ENCODE measurements at places on chromosomes 16 and 17.

DNA sequence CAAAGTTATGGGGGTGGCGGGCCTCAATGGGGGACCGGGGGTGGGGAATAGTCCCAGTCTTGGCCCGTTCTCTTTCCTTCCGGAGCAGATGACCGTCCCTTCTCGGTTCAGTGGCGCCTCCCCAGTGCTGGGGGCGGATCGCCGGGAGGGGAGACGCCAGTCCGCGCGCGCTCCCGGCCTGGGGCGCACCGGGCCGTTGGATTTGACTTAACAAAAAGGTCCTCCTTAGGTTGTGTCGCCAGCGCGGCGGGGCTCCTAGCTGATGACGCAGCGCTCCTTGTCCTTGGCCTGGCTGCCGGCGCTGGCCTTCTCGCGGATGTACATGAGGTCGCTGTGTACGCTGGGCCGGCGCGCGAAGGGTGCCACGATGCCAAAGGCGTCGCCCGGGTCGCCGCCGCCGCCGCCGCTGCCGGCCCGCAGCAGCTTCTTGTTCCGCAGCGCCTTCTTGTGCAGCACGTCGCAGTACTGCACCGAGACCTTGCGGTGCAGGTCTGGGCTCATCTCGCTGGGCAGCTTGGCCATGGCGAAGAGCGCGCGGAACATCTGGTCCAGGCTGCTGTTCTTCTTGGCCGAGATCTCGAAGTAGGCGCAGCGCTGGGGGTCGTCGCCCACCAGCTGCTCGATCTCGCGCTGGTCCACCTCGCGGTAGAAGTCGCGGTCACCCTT lies 1.2 kb downstream of the RASD1 start:
- no peak for DNase-seq
- H3K27me3 ChIP-seq: peaks cover 45% of the 10 kb centered on the region

DNA sequence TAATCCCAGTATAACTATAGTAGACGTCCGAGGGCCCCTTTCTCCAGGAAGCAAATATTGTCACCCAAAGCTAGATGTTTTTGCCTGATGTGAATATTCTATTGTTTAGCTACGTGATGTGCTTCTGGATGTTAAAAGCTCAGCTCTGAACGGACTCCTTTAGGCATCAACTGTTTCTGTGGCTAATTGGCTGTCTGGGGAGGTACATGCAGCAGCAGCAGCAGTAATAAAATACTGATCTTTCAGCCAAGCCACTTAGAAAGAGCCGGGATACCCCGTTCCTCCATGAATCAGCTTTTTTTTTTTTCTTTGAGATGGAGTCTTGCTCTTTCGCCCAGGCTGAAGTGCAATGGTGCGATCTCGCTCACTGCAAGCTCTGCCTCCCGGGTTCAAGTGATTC lies 43.0 kb downstream of the TRARG1 start:
- no peaks in the 10 kb centered on the region for H3K36me3 ChIP-seq
- H3K4me1 ChIP-seq: no peaks in the 10 kb centered on the region
- H3K27ac ChIP-seq: no peak overlapping the region
- no peak overlapping the region for H3K4me3 ChIP-seq

DNA sequence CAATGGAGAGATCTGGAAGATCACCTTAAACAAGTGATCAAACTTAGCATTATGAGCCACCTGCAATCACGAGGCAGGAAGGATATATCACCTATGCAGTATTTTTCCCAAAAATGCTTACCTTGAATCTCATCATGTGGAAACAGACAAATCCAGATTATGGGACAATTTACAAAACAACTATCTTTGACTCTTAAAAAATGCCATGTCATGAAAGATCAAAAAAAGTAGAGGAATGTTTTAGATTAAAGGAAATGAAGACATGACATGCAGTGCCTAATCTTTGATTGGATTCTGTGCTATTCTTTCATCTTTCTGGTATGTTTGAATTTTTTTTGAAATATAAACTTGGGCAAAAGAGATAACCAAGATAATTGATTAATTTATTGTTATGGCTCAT lies 95.9 kb downstream of the KPNA2 start:
- no peak for DNase-seq
- H3K36me3 ChIP-seq: peaks cover 28% of the 10 kb centered on the region
- H3K27me3 ChIP-seq: no peaks in the 10 kb centered on the region
- H3K4me3 ChIP-seq: no peak overlapping the region

DNA sequence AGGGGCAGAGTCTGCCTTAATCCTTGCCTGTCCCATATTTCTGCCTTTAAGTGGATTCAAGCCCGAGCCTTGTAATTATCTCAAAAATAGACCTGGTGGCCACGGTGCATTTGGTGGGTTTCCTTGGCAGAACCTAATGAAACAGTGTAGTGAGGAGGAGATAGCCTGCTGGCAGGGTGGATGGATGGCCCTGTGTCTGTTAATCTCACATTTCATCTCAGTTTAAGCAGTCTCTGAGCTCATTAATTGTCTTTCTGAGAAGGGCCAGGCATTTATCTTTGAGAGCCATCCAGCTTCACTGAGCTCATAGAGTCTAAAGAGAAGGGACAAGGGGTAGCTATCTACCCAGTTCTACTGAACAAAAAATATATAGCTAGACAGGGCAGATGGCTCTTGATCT lies 364.0 kb upstream of the EEF2KMT start:
- no peak for DNase-seq
- no peak overlapping the region for H3K4me3 ChIP-seq
- no peak overlapping the region for H3K27ac ChIP-seq
- H3K27me3 ChIP-seq: no peaks in the 10 kb centered on the region
- no peaks in the 10 kb centered on the region for H3K36me3 ChIP-seq

DNA sequence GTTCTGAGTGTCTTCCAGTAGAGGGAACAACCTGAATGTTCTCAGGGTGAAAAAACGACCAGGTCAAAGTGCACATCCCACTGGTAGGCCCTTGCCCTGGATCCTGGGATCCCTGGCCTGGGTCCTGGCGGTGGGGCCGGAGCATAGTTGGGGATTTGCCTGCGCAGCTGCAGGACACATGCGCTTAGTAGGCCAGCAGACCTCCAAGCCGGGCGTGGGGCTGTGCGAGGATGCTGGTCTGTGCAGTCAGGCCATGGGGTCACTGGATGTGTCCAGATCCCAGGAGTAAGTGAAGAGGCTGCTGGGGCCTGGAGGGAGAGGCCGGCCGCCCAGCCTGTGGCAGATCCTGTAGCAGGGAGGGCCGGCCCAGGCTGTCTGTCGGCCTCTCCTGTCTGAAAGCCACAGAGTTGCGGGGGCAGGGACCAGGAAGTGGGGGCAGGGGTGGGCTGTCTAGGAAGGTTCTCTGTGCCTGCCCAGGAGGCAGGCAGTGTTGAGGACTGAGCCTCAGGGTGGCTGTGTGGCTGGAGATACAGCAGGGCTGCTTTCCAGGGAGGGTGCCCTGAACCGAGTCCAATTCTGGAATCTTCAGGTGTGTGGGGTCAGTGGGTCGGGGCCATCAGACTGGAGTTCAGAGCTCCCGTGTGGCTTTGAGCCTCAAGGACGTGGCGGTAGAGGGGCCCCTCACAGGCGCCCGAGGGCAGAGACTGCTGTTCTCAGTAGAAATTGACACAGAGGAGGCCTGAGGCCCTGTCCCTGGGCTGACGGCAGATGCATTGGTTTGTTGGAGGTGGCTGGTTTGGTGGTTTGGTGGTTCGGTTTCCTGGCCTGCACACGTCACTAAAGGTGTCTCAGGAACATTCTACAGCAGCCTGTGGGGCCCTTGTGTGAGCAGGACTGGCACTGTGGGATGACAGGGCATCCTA lies 17.2 kb upstream of the NUDT16L1 start:
- H3K36me3 ChIP-seq: peaks cover 39% of the 10 kb centered on the region
- H3K4me1 ChIP-seq: peaks cover 37% of the 10 kb centered on the region
- H3K27ac ChIP-seq: peak overlapping the region; percentile 89
- no peaks in the 10 kb centered on the region for H3K27me3 ChIP-seq

- H3K27ac ChIP-seq: no peak overlapping the region
- no peaks in the 10 kb centered on the region for H3K36me3 ChIP-seq
- DNase-seq: no peak
These were observed 207.6 kb downstream of the RAB11FIP4 start for GRCh38 chr17:31598921-31599571.

GRCh38 chr16:70575376-70575775 lies 51.8 kb downstream of the SF3B3 start:
- H3K36me3 ChIP-seq: peaks cover 44% of the 10 kb centered on the region
- DNase-seq: no peak
- no peaks in the 10 kb centered on the region for H3K27me3 ChIP-seq

DNA sequence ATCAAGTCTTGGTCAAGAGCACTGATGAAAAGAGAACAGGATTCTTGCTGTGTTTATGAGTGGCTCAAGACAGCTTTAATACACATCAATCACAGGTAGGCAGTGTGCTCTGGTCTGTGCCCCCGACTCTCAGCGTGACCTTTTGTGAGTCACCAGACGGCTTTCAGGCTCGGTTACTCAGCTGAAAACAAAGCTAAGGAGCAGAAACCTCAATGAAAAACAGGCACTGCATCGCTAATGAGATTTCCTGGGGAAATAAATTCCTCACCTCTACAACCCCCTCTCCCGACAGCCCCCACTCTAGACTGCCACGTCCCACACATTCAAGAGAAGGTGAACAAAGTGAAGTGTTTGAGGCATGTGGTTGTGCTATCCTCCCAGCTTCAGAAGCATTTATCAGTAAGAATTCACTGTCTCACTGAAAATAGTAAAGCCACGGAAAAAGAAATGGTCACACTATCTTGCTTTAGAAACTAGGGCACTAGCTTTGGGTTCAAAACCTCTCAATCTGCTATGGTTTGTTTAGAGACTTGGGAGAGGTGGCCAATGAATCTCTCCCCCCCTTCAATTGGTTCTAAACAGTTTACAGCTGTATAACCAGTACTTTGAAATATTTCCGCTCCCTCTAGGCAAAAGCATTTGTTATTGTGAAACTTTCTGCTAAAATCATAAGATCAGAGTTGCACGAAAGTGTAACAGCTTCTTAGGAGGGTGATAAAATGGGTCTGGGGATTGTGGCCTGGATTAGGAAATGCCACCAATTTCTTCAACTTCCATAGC lies 199.5 kb upstream of the PMFBP1 start:
- H3K36me3 ChIP-seq: no peaks in the 10 kb centered on the region
- H3K4me3 ChIP-seq: no peak overlapping the region
- H3K27me3 ChIP-seq: no peaks in the 10 kb centered on the region
- DNase-seq: no peak
- H3K4me1 ChIP-seq: no peaks in the 10 kb centered on the region

DNA sequence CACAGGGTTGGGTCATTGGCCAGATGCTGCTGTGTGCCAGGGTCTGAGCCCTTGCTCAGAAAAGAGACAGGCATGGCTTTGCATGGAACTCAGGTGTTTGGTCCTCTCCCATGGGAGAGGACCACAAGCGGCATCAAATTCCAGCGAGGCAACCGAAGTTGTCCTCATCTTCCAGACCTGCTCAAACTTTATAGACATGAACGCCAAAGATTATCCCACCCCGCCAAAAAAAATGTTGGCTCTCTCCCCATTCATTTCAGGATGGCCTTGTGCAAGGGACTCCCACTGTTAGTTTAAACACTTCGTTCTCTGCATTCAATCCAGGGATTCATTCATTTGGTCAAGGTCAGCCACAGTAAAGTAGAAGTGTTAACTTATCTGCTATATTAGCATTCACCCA lies 360.8 kb upstream of the ZFHX3 start:
- no peaks in the 10 kb centered on the region for H3K4me1 ChIP-seq
- no peaks in the 10 kb centered on the region for H3K36me3 ChIP-seq
- DNase-seq: no peak
- H3K27ac ChIP-seq: no peak overlapping the region
- peaks cover 2% of the 10 kb centered on the region for H3K27me3 ChIP-seq

DNA sequence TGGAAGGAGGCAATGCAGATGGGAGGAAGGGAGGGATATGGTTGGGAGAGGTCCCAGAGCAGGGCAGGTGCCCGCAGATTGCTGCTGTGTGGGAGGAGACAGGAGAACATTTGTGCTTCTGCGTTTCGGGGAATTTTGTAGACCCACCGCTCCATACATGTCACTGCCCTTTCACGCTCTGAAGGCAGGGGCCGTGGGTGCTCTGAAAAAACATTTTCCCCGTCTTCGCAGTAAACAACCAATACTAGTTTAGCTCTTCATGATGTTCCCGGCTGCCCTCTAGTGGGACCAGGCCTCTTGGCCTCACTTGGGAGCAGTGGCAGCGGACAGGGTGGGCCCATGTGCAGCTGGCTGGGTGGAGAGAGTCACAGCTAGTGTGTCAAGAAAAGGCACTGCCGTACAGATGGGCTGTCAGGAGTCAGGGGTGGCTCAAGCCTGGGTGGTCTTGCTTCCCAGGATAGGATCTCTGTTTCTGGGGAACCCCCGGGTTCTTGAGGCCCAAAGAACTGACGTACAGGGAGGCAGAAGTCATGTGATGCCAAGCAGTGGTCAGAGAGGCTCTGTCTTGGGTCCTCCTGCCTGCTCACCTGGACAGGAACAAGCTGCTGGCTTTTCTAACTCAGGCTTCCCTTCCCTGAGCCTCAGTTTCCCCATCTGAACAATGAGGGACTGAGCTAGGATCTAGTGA lies 46.5 kb upstream of the CPNE2 start:
- H3K4me3 ChIP-seq: no peak overlapping the region
- peak; percentile 32 for DNase-seq
- peak overlapping the region; percentile 50 for H3K27ac ChIP-seq
- H3K4me1 ChIP-seq: peaks cover 32% of the 10 kb centered on the region

GRCh38 chr16:24204150-24204665 lies 51.9 kb upstream of the CACNG3 start:
- no peak overlapping the region for H3K4me3 ChIP-seq
- peaks cover 74% of the 10 kb centered on the region for H3K36me3 ChIP-seq
- no peaks in the 10 kb centered on the region for H3K27me3 ChIP-seq
- no peak overlapping the region for H3K27ac ChIP-seq
- no peaks in the 10 kb centered on the region for H3K4me1 ChIP-seq

- DNase-seq: no peak
- H3K27ac ChIP-seq: no peak overlapping the region
- no peaks in the 10 kb centered on the region for H3K4me1 ChIP-seq
- H3K27me3 ChIP-seq: no peaks in the 10 kb centered on the region
- H3K4me3 ChIP-seq: no peak overlapping the region
- H3K36me3 ChIP-seq: no peaks in the 10 kb centered on the region
These were observed 138.4 kb downstream of the PCTP start for GRCh38 chr17:55889271-55889670.

DNA sequence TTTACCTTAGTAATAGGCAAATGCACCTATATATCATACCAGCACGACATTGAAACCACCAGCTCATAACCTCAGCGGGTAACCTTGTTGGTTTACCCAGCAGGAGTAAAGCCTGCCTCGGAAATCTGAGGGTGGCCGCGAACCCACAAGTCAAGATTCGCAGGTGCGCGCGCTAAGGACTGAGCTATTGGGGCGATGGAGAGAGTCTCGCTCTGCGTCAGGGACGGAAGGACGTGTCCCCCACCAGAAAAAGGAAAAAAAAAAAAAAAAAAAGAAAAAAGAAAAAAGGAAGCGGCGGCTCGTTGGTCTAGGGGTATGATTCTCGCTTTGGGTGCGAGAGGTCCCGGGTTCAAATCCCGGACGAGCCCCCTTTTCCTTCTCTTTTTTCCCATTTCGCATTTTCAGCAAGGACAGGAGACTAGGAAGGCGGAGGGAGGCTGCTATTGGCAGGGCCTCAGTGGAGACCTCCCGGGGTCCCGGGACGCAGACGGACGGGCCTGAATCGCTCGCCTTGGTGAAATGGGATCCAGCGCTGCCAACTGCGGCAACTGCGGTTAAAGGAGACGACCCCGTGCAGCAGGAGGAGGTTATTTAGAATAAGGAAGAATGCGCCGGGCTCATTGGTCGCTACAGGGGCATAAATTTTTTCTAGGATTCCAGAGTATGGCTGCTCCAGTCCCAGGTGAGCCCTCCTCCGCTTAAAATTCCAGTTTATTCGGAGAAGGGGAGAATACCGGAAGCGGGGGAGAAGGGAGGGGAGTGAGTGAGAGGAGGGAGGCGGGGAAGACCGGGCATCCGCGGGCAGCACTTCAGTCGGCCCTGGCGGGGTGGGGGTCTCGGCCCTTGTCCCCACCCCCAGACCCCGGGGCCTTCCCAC lies at the start of gene OR1F1:
TSS of gene OR1F1 (plus strand) at position 407 of the 877 bp plus-strand sequence.
- H3K4me3 ChIP-seq: peak within 1 kb of the TSS; percentile 49
- DNase-seq: no peak
- H3K27me3 ChIP-seq: peaks cover 22% of the 10 kb centered on the region
- no peaks in the 10 kb centered on the region for H3K36me3 ChIP-seq
- no peak within 1 kb of the TSS for H3K27ac ChIP-seq
